Hippocampal formation (tissue), 2 donors: ENCODE measurements at places on chromosomes 4 and X.

GRCh38 chr4:23999714-24000469 lies 110.0 kb upstream of the PPARGC1A start:
- no peak for DNase-seq

DNA sequence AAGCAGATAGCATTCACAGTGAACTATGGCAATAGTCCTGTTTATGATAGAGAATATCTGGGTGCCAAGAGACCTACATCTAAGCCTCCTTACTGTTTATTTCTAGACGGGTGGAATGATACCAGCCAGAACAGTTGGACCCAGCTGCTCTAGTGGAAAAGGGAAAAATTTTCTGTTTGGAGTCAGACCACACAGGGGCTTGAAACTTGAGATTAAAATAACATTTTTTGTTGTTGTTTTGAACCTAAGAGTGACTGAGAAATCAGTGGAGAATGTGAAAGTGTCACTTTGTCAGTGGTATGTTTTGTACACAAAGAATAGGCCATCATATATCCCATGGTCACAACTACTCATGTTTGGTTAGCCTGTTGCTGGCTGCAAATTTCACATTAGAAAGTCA lies 105.7 kb downstream of the AGTR2 start:
- no peak for DNase-seq

- no peak for DNase-seq
These were observed 54.4 kb upstream of the ANKRD17 start for GRCh38 chr4:73312967-73313366.

DNA sequence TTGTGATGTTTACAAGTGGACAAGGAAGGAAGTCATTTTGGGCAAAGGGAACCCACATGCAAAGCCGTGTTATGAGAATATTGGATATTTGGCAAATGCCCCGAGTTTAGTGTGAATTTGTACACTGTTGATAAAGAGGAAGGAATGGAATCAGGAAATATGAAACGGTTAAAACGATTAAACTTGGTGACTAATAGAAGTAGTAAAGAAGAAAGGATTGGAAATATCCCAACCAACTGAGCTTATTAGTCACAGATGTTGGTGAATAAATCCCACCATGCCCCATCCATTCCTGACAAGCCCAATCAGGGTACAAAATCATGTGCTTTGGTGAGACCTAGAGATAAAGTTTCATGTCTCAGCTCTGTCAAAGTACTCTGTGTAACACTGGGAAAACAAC lies 22.0 kb downstream of the ARHGAP24 start:
- DNase-seq = no peak

- no peak for DNase-seq
These were observed 7.8 kb downstream of the LARP1B start for GRCh38 chr4:128068918-128069317.

DNA sequence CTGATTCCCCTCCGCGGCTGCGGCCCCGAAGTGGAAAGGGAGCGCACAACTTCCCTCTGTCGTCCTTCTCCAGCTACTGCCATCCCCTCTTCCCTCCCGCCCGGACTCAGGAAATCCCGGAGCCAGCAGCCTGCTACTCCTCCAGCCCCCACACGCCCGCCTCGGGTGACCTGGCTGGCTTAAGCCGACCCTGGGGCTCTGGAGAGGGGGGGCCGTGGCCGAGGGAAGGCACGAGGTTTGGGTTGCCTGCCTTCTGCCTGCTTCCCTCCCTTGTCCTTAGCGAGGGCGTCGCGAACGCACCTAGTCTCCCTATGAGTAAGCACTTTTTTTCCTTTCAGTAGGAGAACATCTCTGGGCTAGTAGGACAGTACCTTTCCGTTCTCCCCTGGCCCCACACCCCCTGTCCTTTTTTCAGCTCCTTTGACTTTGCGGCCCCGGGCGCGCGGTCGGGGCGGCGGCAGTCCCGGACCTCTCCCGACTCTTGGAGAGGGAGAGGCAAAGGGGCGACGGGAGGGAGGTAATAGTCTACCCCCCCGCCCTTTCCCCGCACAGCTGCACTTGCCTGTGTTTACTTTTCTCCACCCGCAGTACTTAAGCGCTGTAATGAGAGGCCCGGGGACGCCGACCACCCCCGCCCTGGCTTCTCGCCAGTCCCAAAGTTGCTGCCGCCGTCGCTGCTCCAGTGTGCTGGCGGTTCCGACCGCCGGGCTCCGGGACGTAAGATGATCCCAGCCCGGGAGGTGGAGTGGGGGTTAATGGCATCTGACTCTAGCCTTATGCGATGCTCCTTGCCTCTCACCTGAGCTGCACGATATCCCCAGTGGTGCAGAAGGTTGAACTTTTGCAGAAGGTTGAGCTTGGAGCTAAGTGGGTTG lies 868 bp downstream of the PLS3 start:
- DNase-seq = peak; percentile 22

GRCh38 chr4:150310159-150310895 lies 232.1 kb downstream of the DCLK2 start:
- DNase-seq = no peak

DNA sequence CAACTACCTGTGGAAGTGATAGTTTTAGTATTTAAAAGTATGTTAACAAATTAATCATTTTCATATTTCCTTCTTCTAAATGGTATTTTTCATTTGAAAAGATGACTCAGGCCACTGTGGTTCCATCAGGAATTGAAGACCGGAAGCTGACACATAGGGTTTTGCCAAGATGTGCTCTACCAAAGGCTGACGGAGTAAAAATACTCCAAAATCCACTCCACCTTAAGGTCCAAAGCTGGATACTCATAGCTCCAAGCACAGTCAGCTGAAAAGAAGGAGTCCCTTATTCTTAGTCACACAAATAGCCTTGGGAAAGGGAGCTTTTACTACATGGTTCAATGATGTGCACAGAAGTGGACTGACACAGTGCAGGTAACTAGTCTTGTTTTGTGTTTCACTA lies 472.0 kb downstream of the ARAP2 start:
- DNase-seq = no peak

DNA sequence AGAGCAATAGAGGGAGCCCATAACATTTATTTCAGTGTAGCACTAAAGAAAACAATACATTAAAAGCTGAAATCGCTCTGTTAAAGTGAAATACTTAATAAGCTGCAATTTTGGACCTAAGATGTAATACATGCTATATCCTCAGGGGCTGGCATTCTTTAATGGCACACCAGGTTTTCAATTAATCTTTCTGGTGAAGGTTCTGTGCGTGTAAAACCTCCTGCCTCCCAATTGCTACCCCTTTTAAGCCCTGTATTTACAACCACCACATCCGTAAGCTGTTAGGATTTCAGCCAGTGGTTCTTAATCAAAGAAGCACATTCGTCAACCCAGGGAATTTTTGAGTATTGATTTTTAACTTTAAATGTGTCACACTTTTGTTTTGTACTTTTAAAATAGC lies 7.6 kb upstream of the COMMD8 start:
- DNase-seq = no peak

DNA sequence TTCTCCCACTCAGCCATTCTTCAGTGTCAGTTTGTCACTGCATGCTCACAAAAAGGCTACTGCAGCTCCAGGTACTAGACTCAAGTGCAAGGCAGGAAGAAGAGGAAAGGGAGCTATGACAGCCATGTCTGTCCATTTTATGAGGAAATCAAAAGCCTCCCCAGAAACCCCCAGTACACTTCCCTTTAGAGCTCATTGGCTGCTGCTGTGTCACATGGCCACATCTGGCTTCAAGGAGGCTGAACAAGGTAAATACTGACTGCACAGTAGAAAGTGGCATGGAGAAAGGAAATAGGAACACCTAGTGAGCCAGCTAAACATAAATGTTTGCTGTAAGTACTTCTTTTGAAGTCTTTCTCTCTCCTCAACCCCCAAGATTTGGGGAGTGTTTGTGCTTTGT lies 67.2 kb upstream of the FRAS1 start:
- no peak for DNase-seq

DNA sequence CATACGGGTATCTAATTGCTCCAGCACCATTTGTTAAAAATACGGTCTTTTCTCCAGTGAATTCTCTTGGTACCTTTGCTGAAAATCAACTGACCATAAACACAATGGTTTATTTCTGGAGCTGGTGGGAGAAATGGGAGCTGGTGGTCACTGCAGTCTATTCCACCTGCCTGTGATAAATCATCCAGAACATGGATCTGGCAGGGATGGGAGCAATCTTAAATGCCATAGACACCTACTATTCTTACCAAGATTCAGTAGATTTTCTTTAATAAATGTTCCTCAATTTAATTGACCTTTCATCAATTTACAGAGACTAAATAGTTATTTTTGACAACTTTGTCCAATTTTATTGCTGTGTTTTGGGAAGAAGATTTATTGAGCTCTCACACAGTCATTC lies 68.1 kb downstream of the SLC9A7 start:
- no peak for DNase-seq

- no peak for DNase-seq
These were observed 45.1 kb upstream of the CDX4 start for GRCh38 chrX:73401591-73402266.

DNA sequence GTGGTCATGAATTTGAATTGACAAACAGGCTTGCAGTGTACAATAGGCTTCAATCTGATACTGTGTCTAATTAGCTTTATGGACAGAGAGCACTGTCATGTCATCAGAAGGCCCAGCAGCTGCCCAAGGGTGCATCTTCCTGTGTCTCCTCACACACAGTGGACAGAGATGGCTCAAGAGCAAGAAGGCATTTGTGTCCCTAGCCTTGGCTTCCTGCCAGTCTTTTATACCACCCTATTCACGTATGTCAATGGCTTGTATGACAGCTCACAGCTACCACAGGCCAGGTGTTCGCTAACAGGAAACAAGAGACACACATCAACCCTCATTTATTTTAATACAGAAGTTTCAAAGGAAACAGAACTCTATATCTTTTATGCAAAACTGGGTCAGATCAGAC lies 874.0 kb upstream of the AGA start:
- no peak for DNase-seq

- peak; percentile 32 for DNase-seq
These were observed at the start of gene STS for GRCh38 chrX:7147413-7147977. STS (plus strand) TSS chrX:7147712; CDS start chrX:7253200, 105,488 bp downstream.

- DNase-seq = no peak
These were observed 109.6 kb upstream of the NDP start for GRCh38 chrX:44082829-44083228.

- no peak for DNase-seq
These were observed 94.1 kb upstream of the WDR17 start for GRCh38 chr4:175971388-175972179.

DNA sequence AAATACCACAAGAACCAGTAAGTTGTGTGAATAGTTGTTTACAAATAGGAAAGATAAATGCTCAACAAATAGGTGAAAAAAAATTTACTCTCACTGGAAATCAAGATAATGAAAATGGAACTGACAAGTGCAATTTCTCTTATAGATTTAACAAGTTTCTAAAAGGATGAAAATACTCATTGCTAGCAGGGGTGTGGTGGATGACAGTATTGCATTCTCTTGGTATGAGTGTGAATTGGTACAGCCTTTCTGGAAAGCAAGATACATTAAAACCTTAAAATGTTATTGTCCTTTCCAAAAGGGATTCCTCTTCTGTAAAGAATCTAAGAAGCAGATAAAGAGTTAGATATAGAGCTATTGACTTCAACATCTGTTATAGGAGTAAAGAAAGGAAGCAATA lies 240.0 kb upstream of the RPS6KA3 start:
- DNase-seq = no peak

GRCh38 chrX:108072746-108073145 lies 18.6 kb downstream of the PSMD10 start:
- no peak for DNase-seq

GRCh38 chrX:6021316-6022091 lies 207.2 kb downstream of the NLGN4X start:
- DNase-seq = no peak

GRCh38 chr4:53267026-53267425 lies 98.8 kb downstream of the SCFD2 start:
- no peak for DNase-seq

DNA sequence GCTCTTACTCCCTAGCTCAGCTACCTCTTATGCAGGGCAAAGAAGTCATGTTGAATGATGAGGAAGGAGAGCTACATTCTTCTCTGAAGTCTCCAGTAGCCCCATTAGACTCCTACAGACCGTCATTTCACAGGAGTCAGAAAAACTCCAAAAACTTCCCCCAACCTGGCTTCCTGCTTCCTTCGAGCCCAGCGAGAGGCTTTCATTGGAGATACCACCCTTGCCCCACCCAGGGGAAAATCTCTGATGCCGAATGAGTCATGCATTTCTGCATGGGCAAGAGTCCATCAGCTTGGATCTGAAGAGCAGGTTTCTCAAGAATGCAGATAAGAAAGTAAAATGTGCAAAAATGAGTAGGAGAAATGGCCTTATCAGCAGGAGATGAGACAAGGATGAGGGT lies 53.0 kb downstream of the ARSF start:
- no peak for DNase-seq

DNA sequence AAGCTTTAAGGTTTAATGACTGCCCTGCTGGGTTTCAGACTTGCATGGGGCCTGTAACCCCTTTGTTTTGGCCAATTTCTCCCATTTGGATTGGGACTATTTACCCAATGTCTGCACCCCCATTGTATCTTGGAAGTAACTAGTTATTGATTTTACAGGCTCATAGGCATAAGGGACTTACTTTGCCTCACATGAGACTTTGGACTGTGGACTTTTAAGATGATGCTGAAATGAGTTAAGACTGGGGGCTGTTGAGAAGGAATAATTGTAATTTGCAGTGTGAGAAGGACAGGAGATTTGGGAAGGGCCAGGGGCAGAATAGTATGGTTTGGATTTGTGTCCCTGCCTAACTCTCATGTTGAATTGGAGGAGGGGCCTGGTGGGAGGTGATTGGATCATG lies 260.7 kb downstream of the SNCA start:
- no peak for DNase-seq

DNA sequence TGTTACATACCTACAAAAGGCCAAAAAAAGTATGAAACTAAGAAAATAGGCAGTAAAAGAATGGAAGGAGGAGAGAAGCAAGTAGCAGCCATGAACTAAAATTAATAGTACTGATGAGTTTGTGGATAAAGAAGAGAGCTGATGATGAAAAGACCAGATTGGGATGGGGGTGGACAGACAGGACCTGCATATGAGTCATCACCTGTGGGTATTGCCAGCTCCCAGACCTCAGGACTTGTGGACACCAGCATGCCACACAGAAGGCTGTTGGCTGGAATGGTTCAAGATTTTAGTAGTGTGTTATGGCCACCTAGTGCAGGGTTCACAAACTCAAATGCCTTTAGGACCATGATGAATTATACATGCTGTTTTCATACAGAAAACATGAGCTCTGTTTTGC lies 58.9 kb downstream of the ARX start:
- no peak for DNase-seq

- DNase-seq = no peak
These were observed 57.4 kb downstream of the CC2D2A start for GRCh38 chr4:15526924-15527592.

GRCh38 chr4:30725562-30725961 lies 5.4 kb downstream of the PCDH7 start:
- DNase-seq = no peak

DNA sequence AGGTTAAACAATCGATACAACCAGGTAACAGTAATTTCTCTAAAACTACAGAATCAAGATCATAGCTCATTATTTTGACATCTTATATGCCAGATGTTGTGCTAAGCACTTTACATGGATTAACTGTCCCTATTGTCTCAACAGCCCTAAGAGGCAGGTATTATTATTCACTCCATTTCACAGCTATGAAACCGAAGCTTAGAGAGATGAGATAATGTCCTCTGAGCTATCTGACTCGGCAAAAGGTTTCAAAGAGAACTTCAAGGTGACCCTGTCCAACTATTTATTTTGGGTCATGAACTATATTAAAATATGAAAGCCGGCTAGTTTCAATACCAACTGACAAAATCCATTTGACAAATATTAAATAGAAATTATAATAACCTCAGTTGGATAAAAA lies 10.3 kb downstream of the SLC25A5 start:
- no peak for DNase-seq
